ENCODE measurements at places on chromosomes 5 and 9. TPM values are rescaled to one million over a fixed set of nuclear protein-coding genes. Genes with fewer than 3 reads are reported as not detected.

- no peak for DNase-seq
Observed at GRCh38 chr5:75653521-75653920, 42.3 kb downstream of the ANKDD1B start.

- DNase-seq, result no peak
Observed at GRCh38 chr9:69578026-69578425, 94.1 kb downstream of the APBA1 start.

- peak; percentile 37 for DNase-seq
Observed at GRCh38 chr9:136052991-136053756, 41.9 kb downstream of the NACC2 start.

GRCh38 chr5:141816598-141817399 lies 61.4 kb downstream of the PCDH1 start:
- no peak for DNase-seq

TAF11L11 gene
- total RNA-seq, result not detected

DNA sequence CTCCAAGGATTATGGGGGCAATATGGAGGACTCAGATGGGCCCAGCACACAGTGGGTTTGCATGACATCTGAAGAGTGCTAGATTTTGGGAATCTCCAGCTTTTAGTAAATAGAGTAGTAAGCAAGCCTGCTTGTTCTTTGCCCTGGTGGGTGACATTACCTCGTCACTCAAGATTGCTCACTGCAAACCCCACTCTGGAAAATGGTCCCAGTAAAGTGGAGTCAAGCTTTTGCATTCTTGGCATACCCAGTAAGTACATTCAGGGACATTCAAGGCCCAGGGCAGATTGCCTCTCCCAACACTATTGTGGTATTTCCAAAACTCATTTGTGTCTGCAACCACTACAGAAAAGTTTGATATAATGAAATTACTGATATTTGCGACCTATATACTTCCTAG lies 118.5 kb downstream of the INVS start:
- DNase-seq, result no peak

DNA sequence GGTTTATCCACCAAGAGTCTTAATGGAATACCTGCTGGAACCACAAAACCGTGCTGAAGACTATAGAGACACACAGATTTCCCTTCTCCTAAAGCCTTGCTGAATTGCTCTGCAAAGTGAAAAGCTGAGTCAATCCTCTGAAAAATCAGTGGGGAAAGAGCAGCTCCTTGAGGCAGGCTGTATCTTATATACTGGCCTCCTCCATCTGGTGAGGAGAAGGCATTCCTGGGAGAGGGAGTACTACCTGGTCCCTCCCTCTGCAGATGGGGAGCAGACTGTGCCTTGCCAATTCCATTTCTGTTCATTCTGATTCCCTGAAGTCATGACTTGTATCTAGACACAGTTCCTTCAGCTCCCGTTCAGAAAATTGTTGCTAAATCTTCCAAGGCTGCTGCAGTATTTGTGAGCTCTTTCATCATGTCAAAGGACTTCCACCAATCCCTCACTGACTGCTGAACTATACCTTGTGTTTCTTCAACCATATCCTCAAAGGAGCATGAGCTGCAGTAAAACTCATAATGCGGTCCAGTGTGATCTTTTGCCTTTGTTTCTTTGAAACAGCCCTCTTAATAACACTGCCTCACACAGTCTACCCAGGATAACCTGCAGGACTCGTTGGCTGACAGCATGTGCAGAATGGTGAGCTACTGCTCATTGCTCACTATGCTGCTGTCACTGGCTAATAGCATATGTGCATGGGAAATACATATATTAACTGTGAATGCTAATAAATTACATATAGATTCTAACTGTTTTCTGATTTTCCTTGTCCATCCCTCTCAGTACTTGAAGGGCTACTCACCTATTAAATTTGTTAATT lies 84.5 kb downstream of the FOXD1 start:
- DNase-seq, result peak; percentile 40

NR2F1-AS1 gene
- 25.2 TPM for total RNA-seq

DNA sequence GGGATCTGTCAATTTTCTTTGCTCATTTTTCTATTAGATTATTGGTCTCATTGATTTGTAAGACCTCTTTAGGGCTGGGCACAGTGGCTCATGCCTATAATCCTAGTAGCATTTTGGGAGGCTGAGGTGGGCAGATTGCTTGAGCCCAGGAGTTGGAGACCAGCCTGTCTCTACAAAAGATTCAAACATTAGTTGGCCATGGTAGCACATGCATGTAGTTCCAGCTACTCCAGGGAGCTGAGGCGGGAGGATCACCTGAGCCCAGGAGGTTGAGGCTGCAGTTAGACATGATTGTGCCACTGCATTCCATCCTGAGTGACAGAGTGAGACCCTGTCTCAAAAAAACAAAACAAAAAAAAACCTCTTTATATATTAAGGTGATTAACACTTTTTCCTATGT lies 6.4 kb upstream of the SHROOM1 start:
- DNase-seq, result no peak

NTRK2 gene
- total RNA-seq, result 1.1 TPM

PCDHA12 gene
- not detected for total RNA-seq

DNA sequence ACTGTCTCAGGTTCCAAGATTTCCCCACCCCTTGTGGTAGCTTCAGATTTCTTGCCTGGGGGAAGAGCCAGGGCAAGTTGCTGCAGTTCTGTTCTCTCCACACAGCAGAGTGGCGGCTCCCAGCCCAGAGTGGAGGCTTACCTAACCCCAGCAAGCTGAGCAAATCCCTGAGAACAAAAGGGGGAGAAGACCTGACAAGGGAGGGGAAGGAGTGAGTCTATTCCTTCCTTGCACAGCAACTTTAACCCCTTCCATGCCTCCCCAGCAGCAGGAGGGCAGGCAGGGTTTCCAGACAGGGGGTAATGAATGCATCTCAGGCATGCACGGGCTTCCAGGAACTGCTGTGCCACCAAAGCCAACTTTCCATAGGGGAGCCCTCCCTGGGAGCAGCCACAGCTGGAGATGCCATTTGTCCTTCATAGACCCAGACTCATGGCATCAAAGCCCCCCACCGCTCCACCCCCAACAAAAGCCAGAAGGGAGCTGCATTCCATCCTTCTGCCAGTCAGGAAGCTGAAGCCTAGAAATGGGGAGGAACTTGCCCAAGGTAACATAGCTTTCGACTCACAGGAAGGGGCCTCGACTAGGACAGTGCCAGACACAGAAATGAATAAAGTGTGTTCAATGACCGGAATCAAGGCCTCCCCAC lies 28.8 kb upstream of the FAT2 start:
- DNase-seq, result peak; percentile 67

BAAT gene
- total RNA-seq, result not detected

DNA sequence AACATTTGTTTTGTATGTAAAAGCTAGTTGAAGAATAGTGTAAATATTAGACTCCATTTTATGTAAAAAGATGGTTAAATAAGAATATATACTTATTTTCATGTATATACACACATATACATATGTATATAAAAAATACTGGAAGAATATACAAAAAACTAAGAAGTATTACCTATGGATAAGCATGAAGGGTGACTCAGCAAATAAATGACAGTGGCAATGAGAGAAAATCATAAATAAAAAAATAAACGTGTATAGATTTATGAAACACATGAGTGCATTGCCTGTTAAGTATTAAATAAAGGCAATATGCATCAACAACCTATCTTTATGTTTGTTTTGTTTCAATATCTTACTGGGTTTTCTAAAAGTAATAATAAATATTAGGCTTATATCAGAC lies 435.3 kb downstream of the CYLC2 start:
- no peak for DNase-seq

GRCh38 chr9:36492865-36493264 lies 79.8 kb upstream of the MELK start:
- DNase-seq, result no peak

GRCh38 chr5:39638813-39639212 lies 214.0 kb upstream of the DAB2 start:
- peak; percentile 59 for DNase-seq

IFNB1 gene
- 0.52 TPM for total RNA-seq

IER5L gene
- 43.1 TPM for total RNA-seq

ZFP37 gene
- total RNA-seq, result 3.1 TPM

DNA sequence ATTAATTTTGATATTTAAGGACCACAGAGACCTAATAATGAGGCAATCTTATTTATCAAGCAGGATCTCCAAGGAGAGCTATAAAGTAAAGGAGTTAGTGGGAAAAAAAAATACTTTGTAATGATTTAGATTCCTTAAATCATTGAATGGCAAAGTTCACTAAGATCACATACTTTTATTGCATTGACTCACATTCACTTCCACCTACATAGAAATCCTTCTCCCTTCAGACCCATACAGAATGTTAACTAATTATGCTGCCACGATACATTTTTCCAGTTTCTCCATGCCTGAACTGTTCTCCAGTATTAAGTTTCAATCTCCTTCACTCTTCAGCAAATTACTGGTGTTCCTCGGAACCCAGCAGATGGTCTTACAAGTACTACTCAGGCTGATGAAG lies 388.7 kb downstream of the EFNA5 start:
- DNase-seq, result peak; percentile 17

ELOVL7 gene
- 8.0 TPM for total RNA-seq

ACTBL2 gene
- total RNA-seq, result 9.3 TPM

GALT gene
- 20.9 TPM for total RNA-seq

- DNase-seq, result peak; percentile 42
Observed at GRCh38 chr5:115069087-115069968, 100.4 kb downstream of the TRIM36 start.

EQTN gene
- total RNA-seq, result not detected

GRCh38 chr5:81544351-81545018 lies 150.6 kb upstream of the ACOT12 start:
- no peak for DNase-seq
